Stimulated activated CD8-positive, alpha-beta memory T cell treated with anti-CD3 and anti-CD28 coated beads, Interleukin-7, amount 100 ng/mL, for 24 hours (primary cell): ENCODE measurements at places on chromosomes 1 and 21.

GRCh38 chr1:41409825-41410224, 48.6 kb downstream of the FOXO6 start:
- DNase-seq = no peak

- DNase-seq = no peak
Measured at GRCh38 chr1:199335496-199335895, 692.0 kb upstream of the NR5A2 start.

GRCh38 chr1:161998811-161999210, 24.9 kb downstream of the OLFML2B start:
- no peak for DNase-seq

- no peak for DNase-seq
Measured at GRCh38 chr21:46171585-46171984, 12.7 kb downstream of the SPATC1L start.

- no peak for DNase-seq
Measured at GRCh38 chr1:17680308-17680707, 74.8 kb upstream of the ACTL8 start.

DNA sequence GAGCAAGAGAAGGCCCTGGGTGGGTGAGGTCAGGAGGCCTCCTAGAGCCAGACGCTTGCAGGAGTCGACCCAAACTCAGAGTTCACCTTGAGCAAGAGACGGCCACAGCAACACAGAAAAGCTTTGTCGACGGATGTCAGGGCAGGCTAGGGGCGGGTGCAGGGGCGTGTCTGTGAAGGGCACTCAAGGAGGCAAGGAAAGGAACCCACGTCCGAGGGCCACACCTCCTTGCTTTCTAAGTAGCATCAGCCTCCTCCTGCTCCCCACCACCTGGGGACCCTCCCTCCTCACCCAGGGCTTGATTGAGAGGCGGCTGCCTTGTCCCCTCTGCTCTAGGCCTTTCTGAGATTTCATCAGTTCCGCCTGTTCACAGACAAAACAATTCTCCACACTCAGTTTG, 92.1 kb downstream of the OMA1 start:
- no peak for DNase-seq

- no peak for DNase-seq
Measured at GRCh38 chr1:222310836-222311235, 237.1 kb downstream of the HHIPL2 start.
